Osteoblast (primary cell): ENCODE measurements at places on chromosomes 5 and 9. TPM values are rescaled to one million over a fixed set of nuclear protein-coding genes. Genes with fewer than 3 reads are reported as not detected.

GRCh38 chr5:18023275-18023674 is 389.0 kb downstream of the TAF11L14 start:
- no peak for DNase-seq

DNA sequence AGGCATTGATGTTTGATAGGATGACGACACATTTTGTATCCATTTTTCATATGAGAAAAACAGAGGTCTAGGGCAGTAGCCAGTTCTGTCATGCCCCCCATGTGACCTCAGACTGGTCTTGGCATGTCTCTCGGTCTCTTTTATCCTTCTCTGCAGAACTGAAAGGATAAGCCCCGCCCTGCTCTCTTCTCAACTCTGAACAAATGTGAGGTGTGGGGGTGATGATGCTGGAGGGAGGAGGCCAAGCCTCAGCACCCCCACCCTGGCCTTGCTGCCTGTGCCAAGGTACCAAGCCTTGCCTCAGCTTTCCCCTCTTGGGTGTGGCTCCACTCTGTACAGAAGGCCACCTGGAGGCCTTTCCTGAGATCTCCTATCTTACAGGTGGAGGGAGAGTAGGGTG is 19.5 kb upstream of the CRB2 start:
- DNase-seq = no peak

DNA sequence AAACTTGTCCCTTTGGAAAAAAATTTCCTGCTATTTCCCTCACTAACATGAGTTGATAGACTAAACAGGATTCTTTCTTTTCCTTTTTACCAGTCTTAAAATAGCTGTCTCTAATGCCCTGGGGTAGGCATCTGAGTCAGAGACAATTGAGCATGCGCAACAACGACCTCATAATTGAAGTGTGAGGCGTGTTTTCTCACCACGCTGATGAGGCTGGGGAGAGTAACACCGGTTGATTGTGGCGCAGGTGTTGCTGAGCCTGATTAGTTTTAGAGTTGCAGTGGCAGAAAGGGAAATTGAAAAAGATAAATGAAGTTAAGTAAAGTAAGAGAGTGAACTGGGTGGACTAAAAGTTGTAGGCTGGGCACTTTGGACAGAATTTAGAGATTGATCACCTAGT is 213.7 kb downstream of the TLR4 start:
- no peak for DNase-seq

DNA sequence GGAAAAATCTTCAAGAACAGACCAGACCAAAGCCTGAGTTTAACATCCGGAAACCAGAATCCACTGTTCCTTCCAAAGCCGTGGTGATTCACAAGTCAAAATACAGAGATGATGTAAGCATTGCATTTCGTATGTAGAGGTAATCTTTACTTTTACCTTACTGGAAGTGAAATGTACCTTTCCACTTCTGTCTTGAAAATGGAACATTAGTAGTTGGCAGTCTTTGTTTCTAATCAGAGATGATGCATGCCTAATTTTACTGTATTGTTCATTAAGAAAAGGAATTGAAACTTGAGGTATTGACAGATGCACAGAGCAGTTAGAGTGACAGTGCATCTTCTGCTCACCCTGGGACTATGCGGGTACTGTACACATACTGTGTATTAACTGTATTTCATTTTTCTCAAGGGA is 34.6 kb downstream of the HABP4 start:
- DNase-seq = no peak

DNA sequence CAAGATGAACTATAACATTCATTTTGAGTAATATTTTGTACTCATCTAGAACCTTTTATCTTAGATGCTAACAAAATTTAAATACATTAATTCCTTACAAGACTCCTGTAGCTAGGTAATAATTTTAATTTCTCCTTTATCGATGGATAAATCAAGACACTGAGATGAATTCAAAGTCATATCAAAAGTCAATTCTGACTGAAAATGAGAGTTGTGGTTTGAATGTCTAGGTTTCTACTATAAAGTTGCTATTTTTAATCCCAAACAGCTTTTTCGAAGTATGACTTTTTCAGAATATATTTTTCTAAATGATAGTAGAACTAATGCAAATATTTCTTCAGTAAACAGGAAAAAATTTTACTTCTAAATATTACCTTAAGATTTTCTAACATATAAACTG is 491.7 kb upstream of the FAM174A start:
- DNase-seq = no peak

ORM2 gene
- not detected in 2 replicates for total RNA-seq

RLN2 gene
- not detected in 2 replicates for total RNA-seq

SEC24A gene
- total RNA-seq = 30.0 and 30.6 TPM in 2 replicates
